ENCODE measurements at places on chromosomes 11 and 22.

GRCh38 chr11:117823946-117824420 is 561 bp downstream of the FXYD2 start:
- no peak for DNase-seq

GRCh38 chr22:44604991-44605390 is 97.0 kb upstream of the PRR5 start:
- no peak for DNase-seq

GRCh38 chr11:44032299-44033085 is 15.3 kb upstream of the ACCSL start:
- no peak for DNase-seq

- DNase-seq: no peak
These were observed 44.0 kb downstream of the LIF start for GRCh38 chr22:30202531-30203006.

- DNase-seq: no peak
These were observed 1.6 kb downstream of the CD5 start for GRCh38 chr11:61103851-61104423.

DNA sequence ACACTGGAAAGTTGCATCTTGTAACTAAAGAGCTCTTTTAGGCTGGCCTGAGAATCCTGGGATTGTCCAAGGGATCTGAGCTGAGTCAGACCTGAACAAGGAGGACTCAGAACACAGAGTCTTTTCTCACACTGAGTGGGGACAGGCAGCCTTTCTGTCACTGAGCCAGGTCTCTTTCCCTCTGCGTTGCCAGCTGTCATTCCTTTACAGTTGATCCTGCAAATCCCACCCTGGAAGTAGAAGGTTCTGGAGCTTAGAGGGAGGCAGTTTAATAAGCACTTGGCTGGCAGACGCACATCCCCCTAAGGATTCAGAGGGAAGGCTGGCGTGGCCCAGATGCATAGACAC is 76.3 kb upstream of the SUSD2 start:
- peak; percentile 57 for DNase-seq

DNA sequence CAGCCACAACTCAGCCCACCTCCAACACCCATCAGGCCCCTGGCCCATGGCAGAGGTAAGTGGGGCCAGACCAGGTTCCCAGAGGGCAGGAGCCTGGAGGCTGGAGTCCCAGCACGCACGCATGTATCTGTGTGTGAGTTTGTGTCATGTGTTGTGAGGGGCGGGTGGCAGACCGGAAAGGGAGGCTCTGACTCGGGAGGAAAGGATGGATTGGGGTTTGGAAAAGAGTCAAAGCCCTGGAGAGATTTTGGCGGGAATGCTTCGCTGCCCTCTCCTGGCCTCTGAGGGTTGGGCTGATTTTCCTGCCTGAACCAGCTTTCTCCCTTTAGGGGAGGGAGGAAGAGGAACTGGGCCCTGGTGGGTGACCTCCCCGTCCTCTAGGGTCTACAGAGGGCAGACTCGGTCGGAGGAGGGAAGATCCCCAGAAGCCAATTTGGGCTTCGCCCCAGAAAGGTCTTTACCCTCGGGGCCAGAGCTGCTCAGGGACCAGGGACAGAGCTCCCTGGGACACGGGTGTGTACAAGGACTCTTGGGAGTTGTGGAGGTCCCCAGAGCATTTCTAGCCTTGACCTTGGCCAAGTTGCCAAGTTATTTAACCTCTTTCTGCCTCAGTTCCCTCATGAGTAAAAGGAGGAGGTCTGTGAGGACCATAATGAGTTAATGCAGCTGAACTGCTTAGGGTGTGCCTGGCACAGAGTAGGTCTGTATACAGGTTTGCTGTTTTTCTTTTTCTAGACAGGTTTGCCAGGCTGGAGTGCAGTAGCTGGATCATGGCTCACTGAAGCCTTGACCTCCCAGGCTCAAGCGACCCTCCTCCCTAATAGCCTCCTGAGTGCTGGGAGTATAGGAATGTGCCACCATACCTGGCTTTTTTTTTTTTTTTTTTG is 6.9 kb downstream of the C11orf68 start:
- DNase-seq: peak; percentile 92

DNA sequence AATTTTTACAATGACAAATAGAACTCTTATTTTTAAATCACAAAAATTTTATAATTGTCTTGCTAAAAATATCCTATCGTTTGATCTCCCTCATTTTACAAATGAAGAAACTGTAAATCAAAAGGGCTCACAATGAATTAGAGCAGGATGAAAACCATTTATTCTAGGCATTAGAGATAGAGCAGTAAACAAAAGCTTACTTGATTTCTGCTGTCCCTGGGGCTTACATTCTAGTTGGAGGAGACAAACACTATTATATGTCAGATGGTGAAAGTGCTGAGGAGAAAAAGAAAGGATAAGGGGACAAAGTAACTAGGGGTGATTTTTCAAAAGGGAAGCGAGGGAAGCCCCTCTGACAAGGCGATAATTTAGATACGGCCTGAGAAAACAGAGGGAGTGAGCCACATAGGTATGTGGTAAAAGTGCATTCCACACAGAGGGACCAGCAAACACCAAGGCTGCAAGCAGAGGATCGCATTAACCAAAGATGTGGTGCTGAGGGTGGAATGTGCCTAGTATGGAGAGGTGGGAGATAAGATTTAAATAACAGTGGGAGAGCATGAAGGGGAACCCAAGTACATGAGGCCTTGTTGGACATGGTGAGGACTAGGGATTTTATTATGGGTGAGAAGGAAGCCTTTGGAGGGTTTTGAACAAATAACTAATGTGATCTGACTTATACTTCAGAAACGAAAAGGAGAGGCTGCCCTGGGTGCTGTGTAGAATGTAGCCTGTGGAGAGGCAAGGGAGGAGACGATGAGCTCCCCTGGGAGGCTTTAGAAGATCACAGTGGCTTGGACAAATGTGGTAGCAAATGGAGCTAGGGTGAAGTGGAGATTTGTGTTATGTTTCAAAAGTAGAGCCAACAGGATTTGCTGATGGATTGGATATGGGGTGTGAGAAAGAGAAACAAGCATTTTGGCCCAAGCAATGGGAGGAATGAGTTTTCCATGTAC is 62.1 kb downstream of the PDHX start:
- peak; percentile 55 for DNase-seq

DNA sequence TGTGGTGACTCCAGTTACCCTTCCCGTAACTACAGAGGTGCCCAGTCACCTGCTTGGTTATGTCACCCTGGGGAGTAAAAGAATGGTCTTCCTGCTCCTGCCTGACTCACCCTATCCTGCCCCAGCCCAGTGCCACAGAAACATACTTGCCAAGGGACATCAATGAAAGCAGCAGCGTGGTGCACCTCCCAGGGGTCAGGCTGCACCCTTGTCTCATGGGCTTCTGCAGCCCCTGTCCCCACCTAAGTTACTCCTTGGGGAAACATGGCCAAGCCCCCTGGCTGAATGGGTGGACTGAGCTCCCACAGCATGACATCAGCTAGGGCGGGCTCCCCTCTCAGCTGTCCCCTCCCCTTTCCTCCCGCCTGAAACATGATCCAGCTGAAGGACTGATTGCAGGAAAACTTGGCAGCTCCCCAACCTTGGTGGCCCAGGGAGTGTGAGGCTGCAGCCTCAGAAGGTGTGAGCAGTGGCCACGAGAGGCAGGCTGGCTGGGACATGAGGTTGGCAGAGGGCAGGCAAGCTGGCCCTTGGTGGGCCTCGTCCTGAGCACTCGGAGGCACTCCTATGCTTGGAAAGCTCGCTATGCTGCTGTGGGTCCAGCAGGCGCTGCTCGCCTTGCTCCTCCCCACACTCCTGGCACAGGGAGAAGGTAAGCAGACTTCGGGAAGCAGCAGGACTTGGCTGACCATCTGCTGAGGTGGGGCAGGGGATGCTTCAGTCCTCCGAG is at the start of gene HTR3A:
Gene HTR3A (plus strand): TSS at position 368 of the 730 bp plus-strand sequence. CDS start 218 bp downstream, at position 586.
- no peak for DNase-seq

- no peak for DNase-seq
These were observed 2.7 kb upstream of the OR2D2 start for GRCh38 chr11:6895010-6895409.

- no peak for DNase-seq
These were observed 32.4 kb upstream of the MYH9 start for GRCh38 chr22:36419912-36420882.

- peak; percentile 98 for DNase-seq
These were observed 26.5 kb downstream of the ABTB2 start for GRCh38 chr11:34331329-34331728.

GRCh38 chr11:123434262-123434661 is 4.2 kb downstream of the GRAMD1B start:
- no peak for DNase-seq

GRCh38 chr22:37768273-37768672 is 39.5 kb upstream of the GCAT start:
- no peak for DNase-seq

GRCh38 chr11:19573666-19574065 is 139.0 kb upstream of the NAV2 start:
- no peak for DNase-seq

- no peak for DNase-seq
These were observed 408.0 kb downstream of the SHANK2 start for GRCh38 chr11:70844387-70844786.

GRCh38 chr22:29146771-29147170 is 58.9 kb upstream of the EMID1 start:
- DNase-seq: no peak

- no peak for DNase-seq
These were observed 107.7 kb upstream of the B3GAT1 start for GRCh38 chr11:134519788-134520187.

DNA sequence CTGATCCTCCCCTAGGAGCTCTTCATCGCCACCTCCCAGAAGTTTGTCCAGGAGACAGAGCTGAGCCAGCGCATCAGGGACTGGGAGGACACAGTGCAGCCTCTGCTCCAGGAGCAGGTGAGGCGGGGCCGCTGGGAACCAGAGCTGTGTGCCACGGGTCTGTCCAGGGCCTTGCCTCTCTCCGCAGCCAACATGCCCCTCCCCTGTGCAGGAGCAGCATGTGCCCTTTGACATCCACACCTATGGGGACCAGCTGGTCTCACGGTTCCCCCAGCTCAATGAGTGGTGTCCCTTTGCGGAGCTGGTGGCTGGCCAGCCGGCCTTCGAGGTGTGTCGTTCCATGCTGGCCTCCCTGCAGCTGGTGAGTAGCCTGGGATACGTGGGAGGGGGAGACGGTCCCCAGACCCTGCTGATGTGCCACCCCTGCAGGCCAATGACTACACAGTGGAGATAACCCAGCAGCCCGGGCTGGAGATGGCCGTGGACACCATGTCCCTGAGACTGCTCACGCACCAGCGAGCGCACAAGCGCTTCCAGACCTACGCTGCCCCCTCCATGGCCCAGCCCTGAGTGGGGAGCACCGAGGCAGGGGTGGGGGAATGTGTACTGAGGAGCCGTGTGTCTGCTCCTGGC is 2.5 kb downstream of the SCO2 start:
- DNase-seq: no peak

DNA sequence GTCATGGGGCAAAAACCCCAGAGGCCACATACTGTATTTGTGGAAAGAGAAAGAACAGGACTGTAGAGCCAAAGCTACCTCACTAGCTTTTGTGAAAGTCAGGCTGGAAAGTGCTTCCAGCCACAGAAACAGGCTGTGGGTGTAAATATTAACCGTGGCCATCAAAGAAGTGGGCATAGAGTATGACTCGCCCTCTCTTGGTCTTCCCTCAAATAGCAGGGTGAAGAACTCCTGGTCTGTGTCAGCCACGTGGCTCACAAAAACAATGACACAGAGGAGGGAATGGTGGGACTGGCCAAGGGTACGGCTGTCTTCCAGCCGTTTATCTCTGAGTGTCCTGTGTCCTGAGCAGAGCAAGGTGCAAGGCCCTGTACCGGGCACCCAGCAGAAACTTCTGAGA is 37.6 kb upstream of the UBASH3B start:
- DNase-seq: no peak
